ENCODE measurements at places on chromosomes 5 and 9.

DNA sequence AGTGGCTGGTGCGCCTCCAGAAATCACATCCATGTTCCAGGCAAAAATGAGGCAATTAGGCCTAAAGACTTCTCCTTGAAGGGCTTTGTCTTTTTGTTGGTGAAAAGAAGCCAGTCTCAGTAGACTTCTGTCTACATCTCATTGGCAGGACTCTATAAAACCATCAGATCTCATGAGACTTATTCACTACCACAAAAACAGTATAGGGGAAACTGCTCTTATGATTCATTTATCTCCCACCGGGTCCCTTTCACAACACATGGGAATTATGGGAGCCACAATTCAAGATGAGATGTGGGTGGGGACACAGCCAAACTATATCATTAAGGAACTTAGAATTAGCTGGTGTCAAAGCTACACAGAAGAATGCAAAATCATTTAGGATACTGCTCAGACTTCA, 77.7 kb upstream of the SNX2 start:
- DNase-seq, result no peak

DNA sequence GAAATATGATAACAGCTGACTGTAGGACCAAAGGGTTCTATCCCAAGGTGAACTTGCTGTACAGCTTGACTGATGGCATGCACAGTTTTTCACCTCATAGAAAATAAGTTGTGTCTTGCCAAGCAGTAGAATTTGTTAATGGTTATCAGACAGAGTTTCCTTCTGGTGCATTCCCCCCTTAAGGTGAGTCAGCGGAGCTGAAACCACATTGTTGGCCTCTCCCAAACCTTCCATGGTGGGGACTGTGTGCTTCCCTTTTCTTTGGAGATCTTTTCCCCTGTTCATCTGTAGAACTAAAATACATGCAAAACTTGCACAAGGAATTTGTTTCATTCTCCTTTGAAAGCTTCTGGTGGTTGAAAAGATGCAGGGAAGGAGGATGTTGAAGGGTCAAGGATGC, 179.8 kb downstream of the FGF1 start:
- no peak for DNase-seq

DNA sequence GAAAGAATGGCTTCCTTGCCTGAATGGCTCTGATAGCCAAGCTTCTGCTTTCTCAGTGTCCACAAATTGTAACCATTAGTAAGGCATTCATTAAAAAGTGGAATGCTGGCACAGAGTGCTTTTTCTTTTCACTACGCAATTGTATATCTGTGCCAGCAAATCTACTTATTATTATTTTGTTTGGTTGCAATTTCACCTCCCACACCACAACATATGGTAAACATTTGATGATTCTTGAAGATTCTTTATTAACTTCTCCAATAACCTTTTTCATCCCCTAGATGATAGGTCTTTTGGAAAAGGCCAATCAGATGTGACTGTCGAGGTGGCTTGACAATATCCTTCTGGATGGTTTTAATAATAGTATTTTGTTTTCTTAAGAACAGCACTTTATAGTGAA, 234.1 kb downstream of the TMEM38B start:
- no peak for DNase-seq

GRCh38 chr5:65481171-65481581, 544 bp downstream of the ADAMTS6 start:
- no peak for DNase-seq

- DNase-seq, result no peak
Observed at GRCh38 chr5:73729329-73729728, 103.3 kb downstream of the ARHGEF28 start.

DNA sequence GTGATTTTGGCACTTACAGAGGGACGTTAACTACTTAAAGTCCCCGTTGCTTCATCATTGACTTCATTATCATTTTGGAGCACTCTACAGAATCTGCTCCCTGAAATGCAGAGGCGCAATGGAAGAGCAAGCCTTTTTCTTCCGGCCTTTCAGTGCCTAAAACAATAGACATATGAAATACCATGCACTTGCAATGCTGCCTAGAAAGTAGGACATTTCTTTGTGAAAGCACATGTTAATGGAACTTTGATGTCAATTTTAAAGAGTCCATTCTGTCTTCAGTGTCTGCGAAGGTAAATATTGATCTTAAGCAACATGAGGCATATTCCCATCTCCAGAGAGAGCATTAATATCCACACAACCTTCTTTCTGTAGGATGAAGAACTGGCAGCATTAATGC, 36.3 kb downstream of the ITGA2 start:
- DNase-seq, result no peak

GRCh38 chr9:16561121-16561520, 309.3 kb downstream of the BNC2 start:
- DNase-seq, result no peak

- no peak for DNase-seq
Observed at GRCh38 chr5:56309262-56309826, 76.2 kb upstream of the ANKRD55 start.

DNA sequence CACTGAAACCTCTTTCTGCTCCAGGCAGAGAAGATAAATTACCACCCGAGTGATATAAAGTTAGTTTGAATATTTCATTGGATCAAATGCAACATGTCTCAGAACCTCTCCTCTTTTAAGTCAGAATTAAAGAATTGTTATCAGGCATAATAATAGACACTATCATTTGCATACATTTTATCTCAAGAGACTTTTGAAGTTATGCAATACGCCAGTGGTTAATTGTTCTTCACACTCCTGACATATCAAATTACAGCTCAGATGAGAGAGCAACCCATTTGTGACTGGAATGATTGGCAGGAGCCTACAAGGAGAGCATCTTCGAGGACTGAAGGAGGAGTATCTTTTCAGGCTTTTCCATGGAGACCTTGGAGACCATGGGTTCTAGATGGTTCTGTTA, 452.2 kb downstream of the KDM4C start:
- DNase-seq, result no peak

GRCh38 chr5:161299053-161299452, 247.5 kb downstream of the GABRB2 start:
- DNase-seq, result no peak

- DNase-seq, result no peak
Observed at GRCh38 chr9:95383845-95384244, 66.3 kb upstream of the FANCC start.

DNA sequence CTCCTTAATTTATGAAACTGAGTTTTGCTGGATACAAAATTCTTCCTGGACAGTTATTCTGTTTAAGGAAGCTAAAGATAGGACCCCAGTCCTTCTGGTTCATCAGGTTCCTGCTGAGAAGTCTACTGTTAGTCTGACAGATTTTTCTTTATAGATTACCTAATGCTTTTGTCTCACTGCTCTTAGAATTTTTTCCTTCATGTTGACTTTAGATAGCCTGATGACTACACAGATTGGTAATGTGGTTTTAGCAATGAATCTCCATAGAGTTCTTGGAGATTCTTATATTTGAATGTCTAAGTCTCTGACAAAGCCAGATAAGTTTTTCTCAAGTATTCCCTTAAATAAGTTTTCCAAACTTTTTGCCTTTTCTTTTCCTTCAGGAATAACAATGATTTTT, 419.7 kb downstream of the CDH10 start:
- DNase-seq, result no peak

- DNase-seq, result no peak
Observed at GRCh38 chr9:2307480-2307879, 292.3 kb downstream of the SMARCA2 start.

GRCh38 chr5:52801329-52801728, 13.6 kb downstream of the ITGA1 start:
- DNase-seq, result peak; percentile 58

DNA sequence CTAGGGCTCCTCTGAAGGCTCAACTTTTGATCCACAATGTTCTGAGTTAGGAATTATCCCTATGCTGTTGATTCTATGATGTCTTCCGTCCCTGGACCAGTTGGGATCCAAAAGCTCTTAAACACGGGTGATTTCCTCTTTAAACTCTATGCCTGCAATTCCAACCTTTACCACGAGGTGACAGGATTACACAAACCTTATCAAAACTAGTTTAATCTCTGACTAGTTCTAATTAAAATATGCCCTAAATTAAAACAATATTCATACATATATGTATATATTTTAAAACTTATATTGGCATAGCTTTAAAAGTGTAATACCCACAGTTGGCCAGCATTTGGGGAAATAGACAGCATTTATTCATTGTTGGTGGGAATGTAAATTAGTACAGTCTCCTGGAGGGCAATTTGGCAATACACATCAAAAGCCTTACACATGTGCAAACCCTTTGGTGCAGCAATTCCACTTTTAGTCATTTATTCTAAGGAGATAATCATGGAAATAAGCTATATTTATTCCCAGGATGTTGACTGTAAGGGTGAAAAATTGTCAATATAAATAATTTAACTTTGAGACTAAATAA, 51.6 kb upstream of the PHYKPL start:
- peak; percentile 66 for DNase-seq

- no peak for DNase-seq
Observed at GRCh38 chr9:119761812-119762211, 392.6 kb upstream of the BRINP1 start.

DNA sequence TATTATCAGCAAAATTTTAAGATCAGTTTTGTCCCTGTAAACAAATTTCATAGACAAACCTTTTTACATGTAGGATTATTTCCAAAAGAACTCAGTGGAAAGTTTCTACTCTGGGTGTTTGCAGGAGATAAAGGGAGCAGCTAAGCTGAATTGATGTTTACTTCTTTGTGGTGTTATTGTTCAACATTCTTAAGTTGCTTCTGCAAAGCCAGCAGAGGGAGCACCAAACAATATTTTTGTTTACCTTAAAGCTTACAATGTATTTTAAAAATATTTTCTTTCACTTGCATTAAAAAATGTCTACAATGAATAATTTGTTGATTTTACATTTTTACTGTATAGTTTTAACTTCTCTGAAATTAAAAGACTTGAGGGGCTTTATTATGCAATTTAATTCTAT, 135.4 kb downstream of the ATG10 start:
- DNase-seq, result peak; percentile 9

GRCh38 chr5:95298651-95299050, 13.8 kb upstream of the MCTP1 start:
- DNase-seq, result no peak

DNA sequence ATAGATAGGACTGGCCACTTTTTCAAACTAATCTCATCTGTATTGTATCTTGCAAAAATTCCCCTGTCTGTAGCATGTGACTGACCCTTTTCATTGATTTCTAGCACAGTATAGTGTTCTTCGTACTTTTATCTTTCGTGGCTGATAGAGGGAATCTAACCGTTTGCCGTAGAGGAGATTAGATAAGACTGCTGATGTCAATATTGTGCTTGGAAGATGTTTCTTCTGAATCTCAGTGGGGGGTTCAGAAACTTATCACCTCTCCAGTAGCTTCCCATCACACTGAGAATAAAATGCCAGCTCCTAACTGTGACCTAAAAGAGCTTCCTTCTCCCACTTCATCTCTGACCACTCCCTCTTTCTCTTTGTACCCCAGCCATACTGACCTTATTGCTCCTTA, 25.4 kb upstream of the ALDOB start:
- no peak for DNase-seq

DNA sequence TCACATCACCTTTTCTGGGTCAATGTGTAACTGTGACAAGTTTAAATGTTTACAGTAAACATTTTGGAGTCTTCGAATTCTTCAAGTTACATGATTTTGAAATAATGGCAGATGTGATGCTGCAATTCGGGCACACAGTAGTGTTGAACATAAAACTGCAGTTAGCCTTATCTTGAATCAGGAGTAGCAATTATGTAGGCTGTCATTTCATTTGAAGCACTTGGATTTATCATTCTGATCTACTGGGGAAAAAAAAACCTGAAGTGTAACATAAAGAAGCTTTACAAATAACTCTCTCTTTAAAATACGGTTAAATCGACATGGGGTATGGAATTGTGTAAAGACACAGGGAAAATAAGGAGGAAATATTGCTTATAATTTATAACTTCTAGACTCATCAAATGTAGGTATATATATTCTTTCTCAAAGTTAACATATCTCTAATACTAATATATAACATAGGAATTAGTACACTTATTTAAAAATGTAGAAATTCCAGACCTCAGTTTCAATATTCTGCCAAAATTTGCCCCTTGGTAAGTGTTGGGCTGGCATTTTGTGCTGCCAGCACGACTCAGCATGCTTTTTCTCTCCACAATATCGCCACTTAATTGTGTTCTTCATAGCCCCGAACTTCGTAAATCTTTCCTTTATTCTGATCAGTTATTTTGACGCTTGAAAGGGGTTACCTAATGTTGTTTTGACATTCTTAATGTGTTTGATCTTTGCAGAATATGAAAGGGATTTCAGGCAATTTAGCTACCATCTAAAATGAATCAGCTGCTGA, 226.7 kb downstream of the PRR16 start:
- no peak for DNase-seq

- no peak for DNase-seq
Observed at GRCh38 chr5:5164163-5164562, 24.0 kb downstream of the ADAMTS16 start.

DNA sequence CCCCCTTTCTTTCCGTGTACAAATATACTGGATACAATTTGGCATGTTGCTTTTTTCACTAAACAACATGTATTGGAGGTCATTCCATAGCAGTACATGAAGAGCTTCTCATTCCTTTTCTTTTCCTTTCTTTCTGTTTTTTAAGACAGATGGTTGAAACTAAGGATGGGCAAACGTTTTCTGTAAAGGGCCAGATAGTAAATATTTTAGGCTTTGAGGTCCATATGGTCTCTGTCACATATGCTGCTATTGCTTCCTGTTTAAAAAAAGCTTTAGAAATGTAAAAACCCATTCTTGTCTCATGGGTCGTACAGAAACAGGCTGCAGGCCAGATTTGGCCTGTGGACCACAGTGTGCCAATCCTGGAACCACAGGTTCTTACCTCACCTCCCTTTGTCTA, 160.1 kb downstream of the ACER2 start:
- no peak for DNase-seq

- DNase-seq, result no peak
Observed at GRCh38 chr5:163880302-163880701, 374.9 kb downstream of the MAT2B start.

DNA sequence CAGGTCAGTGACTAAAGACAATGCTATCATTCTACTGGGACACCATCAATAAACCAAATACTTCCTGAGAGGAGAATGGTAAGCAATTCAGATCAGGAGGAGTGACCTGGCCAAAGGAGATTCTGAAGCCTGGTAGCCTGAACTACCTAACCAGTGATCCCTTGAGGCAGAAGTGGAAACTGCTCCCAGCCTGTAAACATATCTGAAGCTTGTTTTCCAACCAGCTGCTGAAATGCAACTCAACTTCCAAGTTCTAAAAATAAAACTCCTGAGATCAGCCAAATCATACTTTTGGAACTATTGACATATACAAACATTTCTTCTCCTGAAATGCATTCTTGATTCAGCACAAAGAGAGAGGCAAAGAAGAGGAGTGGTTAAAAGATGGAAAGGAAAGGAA, 204.1 kb downstream of the EBF1 start:
- DNase-seq, result no peak

GRCh38 chr5:166340039-166340438, 1951.4 kb upstream of the WWC1 start:
- no peak for DNase-seq

- DNase-seq, result no peak
Observed at GRCh38 chr5:178785999-178786398, 55.5 kb upstream of the ZNF354A start.

DNA sequence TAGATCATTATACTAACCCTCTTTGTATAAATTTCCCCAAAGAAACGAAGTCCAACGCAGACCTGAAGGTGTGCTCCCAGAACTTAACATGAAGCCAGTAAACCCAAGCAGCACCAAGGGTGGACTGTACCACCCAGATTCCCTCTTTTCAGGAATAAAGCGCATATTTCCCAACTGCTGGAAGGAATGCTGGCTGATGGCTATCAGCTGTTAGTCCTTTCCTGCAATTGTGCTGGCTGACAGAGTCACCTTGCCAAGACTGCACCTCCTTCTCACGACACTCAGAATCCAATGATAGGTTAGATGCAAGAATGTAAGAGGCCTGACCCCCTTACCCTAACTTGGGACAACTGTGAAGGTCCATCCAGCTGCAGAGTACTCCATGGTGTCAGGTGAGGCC, 93.9 kb downstream of the MAPKAP1 start:
- no peak for DNase-seq
